ENCODE measurements at places on chromosomes 1 and 21.
A peak's percentile ranks its signal among the peaks of the same experiment; 100 is the strongest.

- DNase-seq, result no peak
These were observed 114.1 kb downstream of the RNF220 start for GRCh38 chr1:44519035-44519676.

GRCh38 chr1:61277121-61277690 is 194.8 kb downstream of the NFIA start:
- no peak for DNase-seq

GRCh38 chr1:53108646-53109580 is 33.5 kb downstream of the SLC1A7 start:
- DNase-seq, result peak; percentile 57

GRCh38 chr1:160821627-160822026 is 25.7 kb downstream of the LY9 start:
- DNase-seq, result no peak

GRCh38 chr21:41777951-41778815 is 11.3 kb upstream of the RIPK4 start:
- DNase-seq, result peak; percentile 80

GRCh38 chr1:226405411-226405988 is 2.4 kb downstream of the PARP1 start:
- no peak for DNase-seq

Data from HFFc6 (cell line).